ENCODE measurements at places on chromosomes 1 and 21.

DNA sequence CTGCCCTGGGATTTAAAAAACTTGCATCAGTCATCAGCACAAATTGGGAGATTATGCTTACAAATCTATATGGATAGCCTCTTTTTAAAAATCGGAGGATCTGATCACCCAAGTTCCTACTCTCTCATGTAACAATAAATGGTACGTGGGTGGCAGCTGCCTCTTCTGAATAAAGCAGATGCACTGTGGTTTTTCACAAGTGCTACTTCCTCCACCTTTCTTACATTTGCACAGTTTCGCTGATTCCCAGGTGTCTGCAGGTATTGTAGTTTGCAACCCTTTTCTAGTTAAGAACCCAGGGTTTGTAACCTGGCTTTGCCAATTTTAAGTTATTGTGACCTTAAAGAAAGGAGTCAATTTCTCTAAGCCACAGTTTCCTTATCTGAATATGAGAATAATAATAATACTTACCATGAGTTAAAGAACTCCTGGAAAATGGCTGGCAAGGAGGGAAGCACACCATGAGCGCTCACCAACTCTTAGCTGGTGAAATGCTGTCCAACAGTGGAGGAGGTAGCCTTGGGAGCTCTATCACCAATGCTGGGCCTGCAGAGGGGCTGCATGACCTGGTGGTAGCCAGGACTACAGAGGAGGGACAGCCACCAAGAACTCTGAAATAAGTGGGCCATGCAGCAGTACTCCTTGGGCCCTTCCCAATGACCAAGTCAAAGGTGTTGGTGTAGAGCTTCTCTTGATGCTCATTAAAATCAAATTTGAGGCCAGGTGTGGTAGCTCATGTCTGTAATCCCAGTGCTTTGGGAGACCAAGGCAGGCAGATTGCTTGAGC lies 30.2 kb upstream of the KCNA2 start:
- no peak for DNase-seq

- DNase-seq: peak; percentile 68
Measured at GRCh38 chr1:227317523-227318015, 723 bp downstream of the CDC42BPA start.

DNA sequence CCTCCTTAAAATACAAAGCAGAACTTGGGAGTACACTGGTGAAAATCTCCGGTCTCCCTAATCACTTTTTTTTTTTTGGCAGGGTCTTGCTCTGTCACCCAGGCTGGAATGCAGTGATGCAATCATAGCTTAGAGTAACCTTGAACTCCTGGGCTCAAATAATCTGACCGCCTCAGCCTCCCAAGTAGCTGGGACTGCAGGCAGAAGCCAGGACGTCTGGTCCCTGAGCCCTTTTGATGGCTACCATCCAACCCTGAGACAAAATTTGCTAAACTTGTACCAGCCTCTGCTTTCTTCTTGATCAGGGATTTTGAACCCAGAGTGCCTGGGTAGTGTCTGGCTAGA lies 4.1 kb downstream of the L1TD1 start:
- DNase-seq: peak; percentile 45

DNA sequence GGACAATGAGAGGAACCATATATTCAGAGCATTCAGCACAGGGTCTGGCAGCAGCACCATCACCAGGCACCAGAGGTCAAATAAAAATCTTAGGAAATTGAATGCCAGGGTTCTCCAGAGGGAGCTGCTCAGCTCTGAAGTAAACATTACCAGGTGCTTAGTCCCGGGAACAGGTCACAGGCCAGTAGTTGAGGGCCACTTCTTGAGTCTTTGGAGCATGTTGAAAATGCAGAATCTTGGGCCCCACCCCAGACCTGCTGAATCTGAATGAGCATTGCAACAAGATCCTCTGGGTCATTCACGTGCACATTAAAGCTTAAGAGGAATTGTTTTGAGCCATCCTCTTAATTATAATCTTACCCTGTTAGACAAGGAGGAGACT lies 33.8 kb downstream of the PHC2 start:
- DNase-seq: no peak

Data from EL (cell line).